ENCODE measurements at places on chromosomes 5 and 9.

DNA sequence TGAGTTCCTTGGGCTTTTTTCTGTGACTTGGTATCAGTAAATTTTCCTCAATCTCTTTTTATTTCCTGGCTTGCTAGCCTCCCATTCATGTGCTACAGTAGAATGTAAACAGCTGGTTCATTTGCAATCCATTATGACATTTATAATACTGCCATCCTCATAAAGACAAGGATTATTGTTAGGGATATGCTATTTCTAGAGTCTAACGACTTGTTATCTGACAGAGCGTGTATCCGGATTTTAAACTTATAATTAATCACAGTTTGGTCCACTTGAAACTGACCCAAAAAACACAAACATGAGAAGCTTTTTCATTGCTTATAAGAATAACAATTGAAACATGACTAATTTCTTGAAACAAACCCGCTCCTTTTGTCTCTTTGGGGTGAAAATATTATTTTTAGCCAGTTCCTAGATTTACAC, 585.8 kb downstream of the TLE4 start:
- DNase-seq: no peak

- DNase-seq: no peak
Measured at GRCh38 chr9:6944896-6945295, 187.1 kb downstream of the KDM4C start.

DNA sequence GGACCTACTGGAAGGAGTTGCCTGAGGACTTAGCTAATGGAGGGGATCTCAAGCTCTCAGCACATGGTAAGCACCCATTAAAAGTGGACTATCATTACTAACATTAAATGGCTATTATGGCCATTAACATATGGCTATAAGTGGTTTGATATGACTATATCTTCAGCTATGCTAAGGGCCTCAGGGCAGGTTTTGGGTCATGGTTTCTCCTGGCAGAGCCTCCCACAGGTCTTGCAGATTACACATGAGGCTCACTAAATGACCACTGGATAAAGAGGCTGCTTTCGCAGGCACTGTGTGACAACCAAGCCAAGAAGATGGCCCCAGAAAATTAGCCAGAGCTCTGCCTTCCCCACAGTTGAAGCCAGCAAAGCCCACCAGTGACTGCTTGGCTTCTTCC, 15.4 kb downstream of the CCNJL start:
- DNase-seq: no peak

DNA sequence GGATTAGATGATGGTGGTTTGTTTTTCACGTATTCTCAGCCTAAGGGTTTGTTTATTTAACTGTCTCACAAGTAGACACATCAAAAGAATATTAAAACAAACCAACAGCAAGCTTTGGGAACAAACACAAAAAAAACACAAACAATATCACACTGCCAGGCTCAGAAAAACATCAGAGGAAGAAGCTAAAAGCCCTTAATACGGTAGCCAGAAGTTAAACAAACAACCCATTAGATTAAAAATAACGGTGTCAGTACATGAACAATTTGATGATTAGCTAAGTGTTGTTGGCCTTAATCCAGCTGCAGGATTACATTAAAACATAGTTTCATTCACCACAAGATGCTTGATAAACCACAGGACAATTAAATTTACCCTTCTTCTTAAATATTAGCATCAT, 15.9 kb upstream of the DMRT2 start:
- DNase-seq: no peak

- DNase-seq: no peak
Measured at GRCh38 chr9:93990448-93990847, 35.3 kb upstream of the BARX1 start.

DNA sequence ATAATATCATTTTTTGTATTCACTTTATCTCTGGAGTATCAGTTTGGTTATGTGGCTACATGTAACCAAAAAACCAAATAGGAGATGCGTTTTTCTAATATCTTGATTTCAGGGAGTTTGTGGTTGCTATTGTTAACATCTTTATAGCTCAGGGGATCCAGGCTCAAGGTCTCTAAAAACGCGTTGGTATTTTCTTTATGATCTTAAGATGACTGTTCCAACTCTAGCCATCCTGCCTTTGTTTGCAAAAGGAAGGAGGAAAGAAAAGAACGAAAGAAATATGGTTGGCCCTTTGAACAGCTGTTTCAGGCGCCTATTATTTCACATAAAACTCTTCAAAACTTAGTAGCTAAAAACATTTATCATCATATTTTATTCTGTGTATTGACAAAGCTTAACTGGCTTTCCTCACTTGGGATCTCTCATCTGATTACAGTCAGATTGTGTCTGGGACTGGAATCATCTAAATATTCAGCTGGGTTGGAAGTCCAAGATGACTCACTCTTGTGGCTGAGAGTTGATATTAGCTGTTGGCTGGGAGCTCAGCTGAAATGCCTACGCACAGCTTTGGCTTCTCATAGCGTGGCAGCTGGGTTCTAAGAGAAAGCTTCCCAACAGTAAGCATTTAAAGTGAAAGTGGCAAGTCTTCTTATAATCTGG, 60.1 kb downstream of the FAM174A start:
- DNase-seq: no peak

DNA sequence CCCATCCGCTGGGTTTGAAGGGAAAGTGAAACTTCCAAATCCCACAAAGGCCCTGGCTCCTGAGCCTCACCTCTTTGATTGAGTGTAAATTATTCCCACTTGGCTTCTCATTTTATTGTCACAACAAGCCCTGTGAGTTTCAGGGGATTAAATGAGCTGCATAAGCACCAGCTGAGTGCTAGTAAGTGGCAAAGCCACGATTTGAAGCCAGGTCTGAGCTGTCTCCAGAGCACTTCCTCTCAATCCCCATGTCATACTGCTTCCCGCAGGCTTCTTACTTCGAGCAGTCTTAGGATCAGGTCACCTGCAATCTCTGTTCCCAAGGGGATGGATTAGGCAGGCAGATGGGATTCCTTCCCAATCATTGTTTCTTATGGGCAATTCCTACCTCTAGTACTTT, 18.0 kb downstream of the RPS14 start:
- DNase-seq: no peak

- DNase-seq: no peak
Measured at GRCh38 chr5:126023994-126024441, 399.2 kb upstream of the GRAMD2B start.

GRCh38 chr5:80067531-80068245, 32.5 kb downstream of the THBS4 start:
- DNase-seq: no peak

DNA sequence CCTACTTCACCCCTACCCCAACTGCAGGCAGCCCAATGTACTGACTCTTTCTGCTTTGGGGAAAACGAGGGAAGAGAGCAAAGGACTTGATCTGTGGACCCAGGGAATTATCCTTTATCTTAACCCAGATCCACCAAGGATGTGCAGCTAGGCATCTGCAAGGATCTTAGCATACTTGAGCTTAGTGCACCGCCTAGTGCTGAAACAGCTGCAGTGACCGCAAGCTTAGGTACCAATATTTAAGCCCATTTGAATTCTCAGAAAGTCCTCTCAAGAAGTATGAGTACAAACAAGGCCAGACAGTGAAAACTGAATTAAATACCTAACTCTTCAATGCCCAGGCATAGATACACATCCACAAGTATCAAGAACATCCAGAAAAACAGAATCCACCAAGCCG, 576.7 kb upstream of the ADAMTS16 start:
- peak; percentile 10 for DNase-seq

- DNase-seq: no peak
Measured at GRCh38 chr5:168415971-168416370, 70.3 kb upstream of the RARS1 start.

DNA sequence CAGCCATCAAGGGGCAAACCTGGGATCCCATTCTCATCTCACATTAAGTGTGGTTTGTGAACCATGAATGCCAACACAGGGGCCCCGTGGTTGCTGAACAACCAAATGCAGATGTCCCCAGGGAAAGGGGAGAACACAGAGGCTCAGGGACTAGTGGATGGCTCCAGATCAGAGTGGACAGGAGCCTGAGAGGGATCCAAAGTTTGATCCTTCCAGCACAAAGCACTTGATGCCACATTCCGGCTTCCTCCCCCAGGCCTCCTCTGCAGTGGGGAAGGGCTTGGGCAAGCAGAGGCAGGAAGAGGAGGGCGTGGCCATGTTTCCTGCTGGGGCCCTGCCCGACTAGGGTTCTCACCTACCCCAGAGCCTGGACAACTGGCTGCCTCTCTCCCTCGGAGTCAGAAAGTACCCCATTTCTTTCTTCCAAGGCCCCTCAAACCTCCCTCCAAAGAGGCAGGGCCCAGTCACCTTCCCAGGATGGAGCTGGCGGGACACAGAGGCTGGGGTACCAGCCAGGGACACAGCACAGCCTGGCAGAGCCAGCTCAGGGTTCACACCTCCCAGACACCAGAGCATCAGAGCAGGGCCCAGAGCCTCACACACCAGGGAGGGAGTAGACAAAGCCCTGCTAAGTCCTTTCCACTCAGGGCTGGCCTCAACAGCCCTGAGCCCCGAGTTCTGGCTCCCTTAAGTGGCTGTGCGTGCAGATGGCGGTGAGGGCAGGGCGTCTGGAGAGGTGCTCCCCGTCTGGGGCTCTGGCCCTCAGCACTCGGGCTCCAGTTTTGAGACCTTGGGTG, 4.3 kb upstream of the RNF44 start:
- no peak for DNase-seq

GRCh38 chr9:91156451-91157234, 205.1 kb downstream of the AUH start:
- DNase-seq: no peak

- no peak for DNase-seq
Measured at GRCh38 chr5:43210570-43210969, 18.5 kb downstream of the NIM1K start.

DNA sequence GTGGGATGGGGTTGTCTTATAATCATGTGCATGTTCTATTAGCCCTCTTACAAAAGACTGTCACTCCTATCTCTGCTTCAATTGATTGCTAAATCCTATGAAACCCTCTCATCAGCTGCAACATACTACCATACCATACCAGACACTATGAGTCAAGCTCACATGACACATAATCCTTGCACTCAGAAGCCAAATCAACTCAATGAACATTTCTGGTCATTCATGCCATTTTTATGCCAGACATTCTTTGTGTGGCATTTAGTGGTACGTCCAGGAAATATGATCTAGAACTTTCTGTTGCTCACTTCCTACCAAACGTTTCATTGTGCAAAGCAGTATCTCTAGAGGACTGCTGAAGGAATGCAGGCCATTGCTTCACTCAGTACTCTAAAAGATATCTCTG, 159.2 kb upstream of the GNA14 start:
- no peak for DNase-seq

GRCh38 chr5:151075698-151076331, 5.0 kb downstream of the TNIP1 start:
- DNase-seq: no peak

GRCh38 chr9:117596678-117597077, 107.5 kb upstream of the TLR4 start:
- no peak for DNase-seq

- DNase-seq: no peak
Measured at GRCh38 chr5:66788556-66788955, 192.4 kb downstream of the MAST4 start.

- no peak for DNase-seq
Measured at GRCh38 chr5:56233230-56233629, at the start of gene ANKRD55. ANKRD55 (minus strand) TSS chr5:56233330; CDS start chr5:56232913, 417 bp downstream.

DNA sequence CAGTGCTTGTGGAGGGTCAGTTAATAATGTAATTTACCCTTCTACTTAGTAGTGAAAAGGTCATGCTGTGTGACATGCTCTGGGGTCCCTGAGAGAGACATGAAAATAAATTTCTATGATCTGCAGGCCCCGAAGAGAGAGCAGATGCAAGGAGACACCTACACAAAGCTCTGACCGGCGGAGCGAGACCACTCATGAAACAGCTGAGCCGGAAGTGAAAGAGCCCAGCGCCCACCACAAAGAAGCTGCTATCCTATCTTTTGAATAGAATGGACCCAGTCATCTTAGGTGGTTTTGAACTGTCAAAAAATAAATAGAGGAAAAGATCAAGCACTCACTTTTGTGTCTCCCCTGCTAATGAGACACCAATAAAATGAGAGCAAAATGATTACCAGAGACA, 190.0 kb downstream of the MED10 start:
- no peak for DNase-seq

- no peak for DNase-seq
Measured at GRCh38 chr5:163205645-163206044, 231.8 kb upstream of the CCNG1 start.

DNA sequence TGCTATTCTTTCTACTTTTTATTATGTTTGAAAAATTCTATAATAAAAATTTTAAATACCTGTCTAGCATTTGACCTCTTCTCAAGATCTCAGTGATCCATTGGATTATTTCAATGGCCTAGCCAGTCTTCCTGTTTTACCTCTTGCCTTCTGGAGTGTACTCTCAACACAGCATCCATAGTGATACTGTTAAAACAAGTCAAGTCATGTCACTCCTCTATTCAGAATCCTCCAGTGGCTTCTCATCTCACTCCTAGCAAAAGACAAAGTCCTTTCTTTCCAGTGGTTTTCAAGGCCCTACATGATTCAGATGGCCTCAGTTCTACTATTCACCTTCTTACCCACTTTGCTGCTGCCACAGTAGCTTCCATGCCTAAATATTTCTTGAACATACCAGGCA, 1.8 kb downstream of the MARVELD2 start:
- no peak for DNase-seq

All from LNCaP clone FGC (cell line).